GF-D8 (cell line): ENCODE measurements at places on chromosomes 1 and 21.

DNA sequence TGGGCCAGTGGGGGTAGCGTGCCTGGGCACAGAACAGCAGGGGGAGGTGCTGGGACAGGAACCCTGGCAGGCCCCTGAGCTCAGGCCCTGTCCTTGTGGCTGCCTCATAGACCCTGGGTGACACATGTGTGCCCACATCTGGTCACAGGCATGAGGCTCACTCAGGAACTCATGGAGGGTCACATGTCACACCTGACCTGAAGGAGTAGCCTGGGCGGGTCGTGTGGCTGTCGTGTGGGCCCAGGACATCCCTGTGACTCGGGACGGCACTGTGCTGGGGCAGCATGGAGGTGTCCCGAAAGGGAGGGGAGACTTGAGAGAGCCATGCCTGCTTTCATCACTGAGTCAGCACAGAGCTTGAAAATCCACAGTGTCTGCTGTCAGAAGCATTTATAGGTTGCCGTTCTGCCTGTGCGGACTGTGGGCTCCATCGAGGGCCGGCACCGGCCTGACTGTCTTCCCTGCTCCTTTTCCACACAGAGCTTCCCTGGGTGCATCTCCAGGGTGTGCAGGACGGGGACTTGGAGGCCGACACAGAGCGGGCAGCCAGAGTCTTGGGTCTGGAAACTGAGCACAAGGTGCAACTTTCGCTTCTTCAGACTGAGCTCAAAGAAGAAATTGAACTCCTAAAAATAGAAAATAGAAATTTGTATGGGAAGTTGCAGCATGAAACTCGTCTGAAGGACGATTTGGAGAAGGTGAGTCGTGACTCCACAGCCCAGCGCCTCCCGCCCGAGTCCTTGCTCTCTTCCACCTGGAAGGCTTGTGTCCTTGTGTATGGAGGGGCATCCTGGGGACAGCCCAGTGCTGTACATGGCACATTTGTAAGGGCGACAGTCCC, 32.8 kb downstream of the PCNT start:
- DNase-seq: no peak

DNA sequence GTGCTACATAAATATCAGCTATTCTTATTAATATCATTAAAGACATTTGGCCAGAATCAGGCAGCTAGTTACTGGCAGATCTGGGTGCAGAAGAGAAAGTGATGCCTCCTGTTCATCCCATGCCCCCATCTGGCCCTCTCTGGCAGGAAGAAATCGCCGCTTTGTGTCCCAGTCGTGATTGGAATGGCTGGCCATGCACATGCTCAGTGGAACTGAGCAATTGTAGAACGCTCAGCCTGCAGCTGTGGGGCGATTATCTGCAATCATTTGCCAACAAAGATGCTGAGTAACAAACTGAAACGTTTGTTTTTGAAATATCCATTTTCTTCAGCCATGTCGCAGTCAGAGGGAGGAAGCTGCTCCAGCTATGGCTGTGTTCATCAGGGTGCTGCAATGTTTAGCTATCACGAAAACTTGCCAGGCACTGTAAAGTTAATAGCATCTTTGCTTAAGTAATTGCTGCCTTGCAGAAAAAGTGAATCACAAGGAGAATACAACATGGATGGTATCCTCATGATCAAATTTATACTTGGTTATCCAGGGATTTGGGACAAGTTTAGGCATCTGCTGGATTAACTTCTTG, 36.5 kb downstream of the NGF start:
- no peak for DNase-seq

DNA sequence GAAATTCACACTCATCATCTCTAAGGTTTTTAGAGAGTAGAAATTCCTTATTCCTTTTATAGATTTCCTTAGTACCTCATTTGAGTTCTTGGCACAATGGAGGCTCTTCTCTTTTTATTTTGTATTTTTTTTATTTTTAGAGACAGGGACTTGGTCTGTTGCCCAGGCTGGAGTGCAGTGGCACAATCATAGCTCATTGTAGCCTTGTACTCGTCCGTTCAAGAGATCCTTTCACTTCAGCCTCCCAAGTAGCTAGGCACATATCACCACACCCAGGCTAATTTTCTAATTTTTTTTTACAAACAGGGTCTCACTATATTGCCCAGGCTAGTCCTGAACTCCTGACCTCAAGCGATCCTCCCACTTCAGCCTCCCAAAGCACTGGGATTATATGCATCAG, 29.6 kb downstream of the RGL1 start:
- DNase-seq: no peak

GRCh38 chr1:116842654-116843053, 67.1 kb upstream of the PTGFRN start:
- DNase-seq: no peak

GRCh38 chr1:20499105-20499504, 8.8 kb downstream of the MUL1 start:
- no peak for DNase-seq

- no peak for DNase-seq
Observed at GRCh38 chr21:15850645-15851044, 120.9 kb downstream of the USP25 start.

DNA sequence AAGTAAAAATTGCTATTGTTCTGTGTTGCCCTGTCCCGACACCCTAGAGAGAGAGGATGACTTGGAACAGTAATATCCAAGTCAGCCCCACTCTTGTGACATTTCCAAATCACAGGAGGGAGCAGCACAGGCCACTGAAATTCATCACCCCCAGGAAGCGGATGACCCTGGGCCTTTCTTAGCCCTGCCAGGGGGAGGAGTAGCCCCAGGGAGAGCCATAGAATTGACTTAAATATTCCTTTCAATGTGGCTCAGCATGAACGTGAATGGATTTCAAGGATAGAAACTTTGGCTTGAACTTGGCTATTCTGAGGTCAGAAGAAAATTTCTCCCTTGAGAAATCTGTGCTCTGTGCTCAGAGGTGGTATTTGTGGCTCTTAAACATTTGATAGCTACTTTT, 80.6 kb downstream of the CENPF start:
- no peak for DNase-seq

GRCh38 chr1:29801561-29801973, 565.2 kb downstream of the PTPRU start:
- no peak for DNase-seq

- no peak for DNase-seq
Observed at GRCh38 chr1:107950464-107950863, 14.5 kb downstream of the VAV3 start.

DNA sequence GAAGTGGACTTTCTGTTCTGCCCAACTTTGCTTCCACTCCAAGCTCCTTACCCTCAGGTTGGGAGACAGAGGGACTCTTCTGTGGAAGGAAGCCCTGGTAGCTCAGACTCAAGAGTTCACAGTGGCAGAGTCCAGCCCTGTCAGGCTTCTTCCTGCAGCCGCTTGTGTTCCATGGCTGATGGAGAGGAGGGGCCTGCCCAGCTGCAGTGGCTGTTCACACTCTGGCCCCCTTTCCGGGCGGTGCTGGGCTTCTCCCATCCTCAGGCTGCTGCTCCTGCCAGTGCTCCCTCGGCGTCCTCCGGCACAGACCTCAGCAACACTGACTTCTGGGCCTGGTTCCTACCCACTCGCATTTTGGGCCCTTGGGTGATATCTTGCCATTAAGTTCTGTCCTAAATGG, 4.0 kb downstream of the KRTAP10-1 start:
- no peak for DNase-seq

DNA sequence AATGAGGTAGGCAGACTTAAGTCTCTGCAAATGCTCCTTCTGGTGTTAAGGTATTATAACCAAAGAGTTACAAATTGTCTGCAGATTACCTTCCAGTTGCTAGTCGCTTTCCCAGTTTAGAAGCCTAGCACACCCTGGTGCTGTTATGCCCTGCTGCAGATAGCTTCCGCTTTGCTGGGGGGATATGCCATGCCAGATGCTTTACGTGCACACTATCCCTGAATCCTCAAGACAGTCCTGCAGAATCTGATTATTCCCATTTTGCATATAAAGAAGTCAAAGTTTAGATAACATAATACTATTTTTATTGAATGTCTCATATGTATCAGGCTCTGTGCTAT, 166.5 kb downstream of the DHRS3 start:
- no peak for DNase-seq

DNA sequence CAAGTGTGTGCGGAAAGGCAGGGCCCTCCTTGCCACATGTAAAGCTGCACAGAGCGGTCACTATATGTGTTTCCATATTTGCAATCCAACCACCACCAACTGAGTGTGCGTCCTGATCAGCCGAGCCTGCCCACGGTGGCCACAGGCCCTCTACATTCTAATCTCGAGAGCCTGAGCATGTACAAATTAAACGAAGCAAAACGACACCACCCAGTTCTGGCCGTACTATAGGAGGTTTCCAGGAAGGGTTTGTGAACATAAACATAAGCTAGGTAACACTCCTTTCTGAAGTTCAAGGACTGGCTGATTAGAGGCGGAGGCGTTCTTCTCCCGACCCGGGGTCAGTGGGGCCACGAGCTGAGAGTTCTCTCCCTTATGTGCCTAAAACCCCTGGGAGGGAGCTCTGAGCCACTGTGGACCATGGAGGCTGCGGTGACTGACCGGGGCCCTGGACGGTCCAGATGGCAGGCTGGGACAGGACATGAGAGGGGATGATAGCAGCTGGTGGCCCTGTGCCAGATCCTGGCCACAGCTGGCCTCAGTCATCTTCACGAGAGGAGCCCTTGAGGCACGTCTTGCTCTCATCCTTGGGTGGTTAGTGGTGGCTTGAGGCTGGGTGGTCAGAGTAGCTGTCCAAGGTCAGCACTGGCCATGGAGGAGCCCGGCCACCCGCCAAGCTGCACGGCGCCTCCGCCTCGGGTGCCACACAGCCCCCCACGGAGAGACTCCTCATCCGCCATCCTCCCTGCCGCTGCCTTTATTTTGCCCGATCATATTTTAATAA, 39.1 kb upstream of the TRAPPC10 start:
- DNase-seq: no peak

DNA sequence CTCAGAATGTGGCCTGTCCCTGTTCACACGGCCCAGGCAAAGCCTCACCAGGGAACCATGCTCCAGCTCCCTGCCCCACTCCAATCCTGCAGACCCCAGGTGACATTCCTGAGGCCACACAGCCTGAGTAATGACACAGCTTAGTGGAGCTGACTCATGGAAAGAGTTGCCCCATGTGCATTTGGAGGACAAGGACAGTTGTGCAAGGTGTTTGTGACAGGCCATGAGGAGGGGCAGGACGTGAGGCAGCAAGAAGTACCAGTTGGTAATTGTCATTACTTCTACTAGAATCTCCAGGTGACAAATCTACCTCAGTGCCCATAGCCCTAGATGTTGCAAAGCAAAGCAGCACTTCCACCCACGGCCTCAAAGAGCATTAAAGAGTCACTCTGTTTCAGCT, 15.2 kb downstream of the PRR9 start:
- DNase-seq: no peak

GRCh38 chr1:39387452-39387851, 104.0 kb upstream of the BMP8A start:
- DNase-seq: no peak

DNA sequence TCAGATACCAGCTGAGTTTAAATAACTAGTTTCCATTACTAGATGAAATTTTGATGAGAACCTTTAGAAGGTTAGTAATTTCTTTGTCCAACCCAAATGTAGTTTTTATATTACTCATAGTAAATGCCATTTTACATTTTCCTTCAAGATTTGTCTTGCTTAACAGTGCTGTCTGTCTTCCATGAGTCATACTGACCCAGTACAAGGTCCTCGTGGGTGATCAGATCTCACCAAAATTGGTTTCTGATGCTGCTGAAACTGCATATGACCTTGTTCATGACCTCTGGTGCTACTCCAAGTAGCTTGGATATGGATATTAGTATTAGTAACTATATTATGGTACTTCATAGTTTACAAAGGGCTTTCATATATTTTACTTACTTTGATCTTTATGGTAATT, 207.1 kb downstream of the RYR2 start:
- DNase-seq: no peak

- no peak for DNase-seq
Observed at GRCh38 chr1:165222580-165222979, 133.9 kb downstream of the LMX1A start.

DNA sequence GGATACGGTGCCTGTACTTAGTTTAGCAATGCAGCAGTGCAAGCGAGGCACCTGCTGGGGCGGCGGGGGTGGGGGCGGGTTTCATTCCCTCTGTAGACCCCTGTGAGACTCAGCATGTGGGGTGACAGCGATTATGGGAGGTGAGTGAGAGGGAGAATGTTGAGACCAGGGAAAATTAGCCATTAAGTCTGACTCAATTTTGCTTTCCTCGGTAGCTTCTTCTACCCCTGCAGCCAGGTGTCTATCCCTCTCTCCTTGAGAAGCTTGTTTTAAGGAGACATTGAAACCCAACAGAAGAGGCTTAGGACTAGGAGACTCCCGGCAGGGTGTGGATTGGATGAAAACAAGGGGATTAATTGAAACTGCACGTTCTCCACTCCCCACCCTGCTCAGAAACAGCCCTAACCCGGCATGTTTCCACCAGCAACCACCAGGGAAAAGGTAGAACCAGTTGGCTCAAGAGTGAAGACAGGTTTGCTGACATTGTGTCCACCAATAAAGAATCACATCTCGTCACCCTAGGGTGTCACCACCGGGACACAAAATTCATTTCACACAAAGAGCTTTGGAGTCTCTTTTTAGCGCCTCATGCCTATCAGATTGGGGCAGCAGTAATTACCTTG, 20.6 kb upstream of the ATF3 start:
- DNase-seq: no peak
